ENCODE measurements at places on chromosomes 4 and X.

- no peak for DNase-seq
Measured at GRCh38 chr4:82885410-82885809, 5.5 kb downstream of the SEC31A start.

DNA sequence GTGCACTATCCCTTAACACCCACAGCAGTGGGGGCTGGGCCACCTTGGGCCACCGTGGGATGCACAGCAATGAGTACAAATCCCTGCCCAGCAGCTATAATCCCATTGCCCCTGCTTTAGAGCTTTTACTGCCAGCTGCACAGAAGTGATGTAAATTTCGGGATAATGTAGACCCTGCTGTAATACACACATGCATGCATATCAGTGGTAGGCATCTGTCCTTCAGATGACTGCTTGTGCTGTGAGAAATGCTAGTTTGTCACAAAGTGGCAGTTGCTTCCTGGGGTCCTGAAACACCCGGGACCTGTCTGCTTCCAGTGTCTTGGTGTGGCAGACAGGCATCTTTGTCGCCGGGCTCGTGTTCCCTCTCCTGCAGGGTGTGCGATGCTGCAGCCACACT, 14.1 kb downstream of the NSG1 start:
- no peak for DNase-seq

GRCh38 chrX:155068165-155068564, 2.8 kb downstream of the CMC4 start:
- DNase-seq = no peak

DNA sequence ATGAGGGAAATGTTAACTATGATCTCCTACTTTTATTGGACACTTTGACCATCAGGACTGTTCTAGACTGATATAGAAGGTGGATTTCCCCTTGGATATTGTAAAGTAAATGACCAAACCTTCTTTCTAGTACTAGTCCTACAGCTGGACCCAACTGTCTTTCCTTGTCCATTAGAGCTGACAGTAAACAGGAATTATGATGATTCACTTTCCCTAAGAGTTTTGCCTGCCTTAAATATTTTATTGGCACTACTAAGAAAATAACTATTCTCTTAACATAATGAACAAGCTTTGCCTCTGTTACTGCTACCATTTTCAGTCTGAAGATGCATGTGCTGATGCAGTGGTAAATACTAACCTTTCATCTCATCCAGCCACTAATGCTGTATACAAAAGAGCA, 915.4 kb downstream of the CENPC start:
- DNase-seq = no peak

GRCh38 chr4:107650251-107650650, 69.8 kb downstream of the PAPSS1 start:
- DNase-seq = no peak

DNA sequence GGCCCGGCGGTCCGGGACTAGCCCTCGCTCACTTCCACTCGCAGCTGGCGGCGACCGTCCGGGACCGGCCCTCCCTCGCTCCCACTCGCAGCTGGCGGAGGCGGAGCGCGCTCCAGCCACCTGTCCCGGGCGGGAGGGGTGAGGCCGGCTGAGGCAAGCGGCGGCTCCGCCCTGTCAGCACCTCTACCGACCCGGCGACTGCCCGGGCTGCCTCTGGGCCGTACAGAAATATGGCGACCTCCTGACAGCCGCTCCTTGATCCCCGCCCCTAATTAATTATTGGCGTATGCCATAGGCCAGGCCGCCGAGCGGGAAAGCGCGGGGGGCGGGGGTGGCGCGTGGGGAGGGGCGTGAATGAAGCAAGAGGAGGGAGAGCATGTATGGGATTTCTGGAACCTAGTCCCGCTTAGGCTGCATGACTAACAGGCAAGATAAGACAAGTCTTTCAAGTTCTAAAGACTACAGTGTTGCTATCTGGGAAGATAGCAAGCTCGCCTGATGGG, at the start of gene MORC4:
MORC4 (minus strand) TSS at position 200 of the 503 bp plus-strand sequence. CDS start 243 bp downstream, outside the sequence.
- no peak for DNase-seq

DNA sequence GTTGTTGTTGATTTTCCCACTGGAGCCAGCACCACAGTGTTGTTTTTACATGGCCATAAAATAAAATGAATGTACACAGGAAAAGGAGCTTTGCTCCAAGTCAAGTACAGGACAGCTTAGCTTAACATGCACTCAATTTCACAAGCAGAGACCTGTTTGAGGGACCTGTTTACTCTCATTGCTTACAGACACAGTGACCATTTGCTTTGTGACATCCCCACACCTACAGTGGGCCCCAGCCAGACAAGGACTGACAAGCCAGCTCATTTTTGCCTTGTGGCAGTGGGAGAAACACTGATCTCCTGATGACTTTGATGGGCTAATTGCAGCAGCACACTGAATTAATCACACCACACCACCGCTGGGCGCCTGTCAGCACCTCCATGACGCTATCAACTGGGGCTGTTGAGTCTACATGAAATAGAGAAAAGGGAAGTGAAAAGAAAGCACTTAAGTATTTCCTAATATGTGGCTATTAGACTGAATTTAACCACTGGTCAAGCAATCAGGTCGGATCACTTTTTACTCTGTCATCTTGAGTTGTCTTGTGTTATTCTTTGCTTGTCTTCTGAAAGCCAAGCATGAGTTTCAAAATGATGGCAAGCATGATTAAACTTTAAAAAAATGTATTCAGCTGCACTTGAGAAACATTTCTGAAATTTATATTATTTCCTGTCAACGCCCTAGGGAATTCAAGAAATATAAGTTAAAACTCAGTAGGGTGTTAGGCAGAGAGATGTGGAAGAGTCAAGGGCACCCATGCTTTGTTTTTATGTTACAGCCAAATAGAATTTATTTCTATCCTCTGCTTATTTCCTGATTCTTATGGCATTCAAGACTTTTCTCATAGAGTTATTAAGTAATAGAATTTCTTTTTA, 557.7 kb downstream of the RAB28 start:
- no peak for DNase-seq

GRCh38 chr4:140839888-140840790, 84.0 kb upstream of the TBC1D9 start:
- no peak for DNase-seq

DNA sequence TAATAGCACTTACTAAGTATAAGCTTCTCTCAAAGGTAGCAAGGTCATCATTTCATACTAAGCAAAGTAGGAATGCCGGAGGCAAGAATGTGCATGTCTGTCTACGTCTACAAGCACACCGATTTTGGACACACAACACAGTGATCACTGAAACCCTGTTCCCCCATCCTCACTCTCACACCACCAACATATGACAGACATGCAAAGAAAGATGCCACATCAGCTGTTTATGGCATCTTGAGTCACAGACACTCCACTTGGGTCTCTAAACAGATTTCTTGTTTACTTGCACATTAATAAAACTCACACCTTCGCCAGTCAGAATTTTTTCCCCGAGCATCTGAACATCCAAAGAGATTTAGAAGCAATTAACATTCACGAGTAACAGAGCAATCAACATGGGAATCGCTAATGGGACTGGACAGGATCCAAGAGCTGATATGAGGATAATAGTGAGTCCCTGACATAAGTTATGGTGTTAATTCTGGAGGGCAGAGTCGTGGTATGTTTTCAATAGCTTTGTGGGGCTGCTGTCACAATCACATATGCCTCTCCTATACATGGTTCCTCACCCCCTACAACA, 324.1 kb downstream of the DHX15 start:
- no peak for DNase-seq

DNA sequence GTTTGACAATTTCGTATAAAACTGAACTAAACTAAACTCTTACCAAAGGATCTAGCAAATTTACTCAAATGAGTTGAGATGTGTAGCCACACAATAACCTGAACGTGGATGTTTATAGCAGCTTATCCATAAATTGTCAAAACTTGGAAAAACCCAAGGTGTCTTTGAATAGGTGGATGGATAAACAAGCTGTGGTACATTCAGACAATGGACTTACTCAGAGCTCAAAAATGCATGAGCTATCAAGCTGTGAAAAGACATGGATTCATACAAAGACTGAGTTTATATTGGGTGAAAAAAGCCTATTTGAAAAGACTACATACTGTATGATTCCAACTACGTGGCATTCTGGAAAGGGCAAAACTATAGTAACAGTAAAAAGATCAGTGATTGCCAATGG, 69.5 kb downstream of the LARP1B start:
- no peak for DNase-seq

- no peak for DNase-seq
Measured at GRCh38 chr4:15912236-15912635, 26.3 kb downstream of the FGFBP1 start.

GRCh38 chr4:169934794-169935429, 91.3 kb downstream of the MFAP3L start:
- DNase-seq = no peak

DNA sequence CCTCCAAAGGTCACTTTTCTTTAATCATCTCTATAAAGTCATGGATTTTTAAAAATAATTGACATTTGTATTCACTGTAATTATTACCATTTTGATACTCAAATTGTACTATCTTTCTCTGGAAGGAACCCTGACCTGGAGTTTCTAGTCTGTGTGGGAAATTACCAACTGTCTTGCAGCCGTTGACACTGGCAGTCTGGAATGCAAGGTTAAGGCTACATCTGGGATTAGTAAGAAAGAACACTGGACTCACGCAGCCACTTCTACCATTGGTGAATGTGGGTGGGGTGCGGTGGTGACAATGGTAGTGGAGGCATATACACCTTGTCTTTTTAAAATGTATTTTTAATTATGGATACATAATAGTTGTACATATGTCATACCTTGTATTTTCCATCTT, 40.9 kb downstream of the EGF start:
- no peak for DNase-seq

- no peak for DNase-seq
Measured at GRCh38 chr4:111228396-111228795, 605.5 kb upstream of the PITX2 start.

DNA sequence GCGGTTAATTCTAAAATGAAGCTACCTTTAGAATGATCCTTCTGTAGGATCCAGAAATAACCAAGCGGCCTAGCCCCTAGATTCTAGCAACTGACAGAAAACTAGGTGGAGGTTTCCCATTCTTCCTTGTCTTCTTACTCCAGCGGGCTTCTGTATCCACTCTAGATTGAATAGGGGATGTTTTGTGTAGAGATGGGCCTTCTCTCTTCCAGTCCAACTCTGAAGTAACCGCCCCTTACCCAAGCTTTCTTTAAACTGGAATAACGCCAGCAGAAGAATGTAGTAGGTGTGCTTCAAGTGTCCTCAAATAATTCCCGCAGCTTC, 386 bp upstream of the TMEM184C start:
- no peak for DNase-seq

GRCh38 chrX:121569609-121570008, 522.2 kb downstream of the GLUD2 start:
- DNase-seq = no peak

DNA sequence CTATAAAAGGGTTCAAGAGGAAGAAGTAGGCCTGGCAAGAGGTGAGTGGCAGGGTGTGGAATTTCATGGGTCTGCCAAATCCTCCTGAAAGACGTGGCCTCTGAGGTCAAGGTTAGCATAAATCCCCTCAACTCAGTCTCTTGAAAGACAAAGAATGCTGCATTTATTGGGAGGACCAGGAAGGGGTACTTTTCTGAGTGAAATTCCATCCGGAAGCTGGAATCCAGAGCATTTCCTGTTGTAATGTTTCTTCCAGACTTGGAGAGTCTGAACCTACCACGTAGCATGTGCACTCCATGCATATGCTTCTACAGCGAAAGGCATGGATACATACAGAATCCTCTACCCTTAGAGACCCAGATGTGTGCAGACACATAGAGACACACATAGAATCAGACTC, 13.4 kb upstream of the FGD1 start:
- DNase-seq = no peak

DNA sequence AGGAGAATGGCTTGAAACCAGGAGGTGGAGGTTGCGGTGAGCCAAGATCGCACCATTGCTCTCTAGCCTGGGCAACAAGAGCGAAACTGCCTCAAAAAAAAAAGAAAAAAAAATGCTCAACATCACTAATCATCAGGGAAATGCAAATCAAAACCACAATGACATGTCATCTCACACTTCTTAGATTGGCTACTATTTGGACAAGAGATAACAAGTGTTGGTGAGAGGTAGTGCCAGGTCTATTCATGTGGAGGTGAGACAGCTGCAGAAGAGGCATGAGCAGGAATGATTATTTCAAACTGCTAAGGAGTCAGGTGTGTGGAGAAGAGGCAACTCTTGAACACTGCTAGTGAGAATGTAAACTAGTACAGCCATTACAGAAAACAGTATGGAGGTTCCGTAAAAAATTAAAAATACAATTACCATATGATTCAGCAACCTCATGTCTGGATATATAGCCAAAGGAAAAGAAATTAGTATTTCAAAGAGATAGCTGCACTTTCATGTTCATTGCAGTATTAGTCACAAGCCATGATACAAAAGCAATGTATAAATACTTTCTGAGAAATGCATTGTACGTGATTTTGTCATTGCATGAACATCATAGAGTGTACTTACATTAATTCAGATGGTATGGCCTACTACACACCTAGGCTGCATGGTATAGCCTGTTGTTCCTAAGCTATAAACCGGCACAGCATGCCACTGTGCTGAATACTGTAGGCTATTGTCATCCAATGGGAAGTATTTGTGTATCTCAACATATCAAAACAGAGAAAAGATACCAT, 75.3 kb downstream of the TMEM144 start:
- no peak for DNase-seq

GRCh38 chr4:60805500-60806313, 394.4 kb upstream of the ADGRL3 start:
- no peak for DNase-seq

GRCh38 chr4:178738026-178738425, 1295.8 kb upstream of the AGA start:
- no peak for DNase-seq

- DNase-seq = no peak
Measured at GRCh38 chr4:98586962-98587354, 71.5 kb downstream of the TSPAN5 start.

DNA sequence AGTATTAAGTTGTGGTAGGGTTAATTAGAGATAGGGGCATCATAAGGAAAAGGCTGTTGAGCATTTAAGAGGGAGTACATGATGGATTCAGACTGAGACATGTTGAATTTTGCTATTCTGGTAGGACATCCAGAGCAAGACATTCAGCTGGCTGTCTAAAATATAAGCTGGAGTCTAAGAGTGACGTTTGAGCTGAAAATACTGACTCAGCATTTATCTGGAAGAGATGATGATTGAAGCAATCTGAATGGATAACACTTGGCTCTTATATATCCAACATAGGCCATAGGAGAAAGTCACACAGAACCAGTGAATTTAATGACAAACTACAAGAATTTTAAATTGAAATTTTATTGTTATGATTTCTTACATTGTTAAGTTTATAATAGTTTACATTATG, 114.3 kb downstream of the CENPC start:
- no peak for DNase-seq

DNA sequence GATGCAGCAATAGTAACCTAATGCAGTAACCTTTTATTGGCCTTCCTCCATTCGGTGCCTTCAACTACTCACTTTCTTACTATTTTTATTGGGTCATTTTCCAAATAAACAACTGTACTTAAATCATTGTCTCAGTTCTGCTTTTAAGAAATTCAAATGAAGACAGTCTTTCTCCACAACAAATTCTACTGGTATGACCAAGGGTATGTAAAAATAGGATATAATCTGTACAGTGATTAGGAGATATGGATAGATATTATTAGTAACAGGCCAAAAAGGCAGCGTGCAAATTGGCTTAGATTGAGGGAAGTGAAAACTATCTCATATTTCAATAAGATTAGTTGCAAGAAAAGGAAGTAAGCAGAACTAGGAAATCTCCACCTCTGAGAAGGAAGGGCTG, 177.4 kb upstream of the PPP1R2C start:
- no peak for DNase-seq

- no peak for DNase-seq
Measured at GRCh38 chrX:145405012-145405411, 157.7 kb downstream of the SPANXN1 start.

Measured in CMK (cell line).